ENCODE measurements at places on chromosomes 2 and 18. TPM values are rescaled to one million over a fixed set of nuclear protein-coding genes. Genes with fewer than 3 reads are reported as not detected.

Gene VAPA
- polyA plus RNA-seq = 260 TPM

DNA sequence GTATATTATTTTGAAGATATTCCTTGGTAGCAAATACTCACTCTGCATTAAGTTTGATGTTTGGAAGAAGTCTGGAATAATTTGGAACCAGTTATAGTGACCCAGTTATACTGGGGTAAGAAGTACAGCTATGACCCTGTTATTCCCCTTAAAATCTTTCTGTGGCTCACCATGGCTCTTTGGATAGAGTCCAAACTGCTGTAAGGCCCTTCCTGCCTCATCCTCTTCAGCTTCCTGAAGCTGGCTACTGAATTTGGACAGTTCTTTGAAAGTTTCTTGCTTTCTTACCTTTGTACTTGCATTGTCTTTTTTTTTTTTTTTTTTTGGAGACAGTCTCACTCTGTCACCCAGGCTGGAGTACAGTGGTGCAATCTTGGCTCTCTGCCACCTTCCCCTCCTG lies 85.6 kb downstream of the ABI2 start:
- DNase-seq = peak; percentile 49

DNA sequence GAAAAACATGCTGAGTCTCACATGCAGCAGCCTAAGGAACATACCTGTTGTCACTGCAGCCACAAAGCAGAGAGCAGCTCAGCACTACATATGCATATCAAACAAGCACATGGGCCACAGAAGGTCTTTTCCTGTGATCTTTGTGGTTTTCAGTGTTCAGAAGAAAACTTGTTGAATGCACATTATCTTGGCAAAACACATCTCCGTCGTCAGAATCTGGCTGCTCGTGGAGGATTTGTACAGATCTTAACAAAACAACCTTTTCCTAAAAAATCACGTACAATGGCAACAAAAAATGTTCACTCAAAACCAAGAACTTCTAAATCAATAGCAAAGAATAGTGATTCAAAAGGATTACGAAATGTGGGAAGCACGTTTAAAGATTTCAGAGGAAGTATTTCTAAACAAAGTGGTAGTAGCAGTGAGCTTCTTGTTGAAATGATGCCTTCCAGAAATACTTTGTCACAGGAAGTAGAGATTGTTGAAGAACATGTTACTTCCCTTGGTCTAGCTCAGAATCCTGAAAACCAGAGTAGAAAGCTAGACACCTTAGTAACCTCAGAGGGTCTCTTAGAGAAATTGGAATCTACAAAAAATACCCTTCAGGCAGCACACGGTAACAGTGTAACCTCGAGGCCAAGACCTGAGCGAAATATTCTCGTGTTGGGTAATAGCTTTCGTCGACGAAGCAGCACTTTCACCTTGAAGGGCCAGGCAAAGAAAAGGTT lies 34.1 kb downstream of the ZNF407 start:
- DNase-seq = no peak

DNA sequence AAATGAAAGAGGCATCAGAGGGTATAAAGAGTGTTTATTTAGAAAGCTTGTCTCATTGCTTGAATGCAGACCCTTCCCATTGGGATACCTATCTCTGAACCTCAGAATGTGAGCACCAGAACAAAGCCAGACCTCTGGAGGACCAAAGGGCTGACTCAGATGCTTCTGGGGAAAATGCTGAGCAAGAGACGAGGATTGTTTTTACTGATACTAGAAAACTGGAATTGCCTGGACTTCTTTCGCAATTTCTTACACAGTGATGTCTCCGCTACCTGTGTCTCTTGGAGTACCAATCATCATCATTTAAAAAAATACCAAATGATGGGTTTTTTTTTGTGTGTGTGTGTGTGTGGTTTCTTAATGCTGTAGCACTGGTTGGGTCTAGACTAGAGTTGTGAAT lies 55.6 kb upstream of the CCDC85A start:
- no peak for DNase-seq

Gene TTC39C
- polyA plus RNA-seq = 3.0 TPM

DNA sequence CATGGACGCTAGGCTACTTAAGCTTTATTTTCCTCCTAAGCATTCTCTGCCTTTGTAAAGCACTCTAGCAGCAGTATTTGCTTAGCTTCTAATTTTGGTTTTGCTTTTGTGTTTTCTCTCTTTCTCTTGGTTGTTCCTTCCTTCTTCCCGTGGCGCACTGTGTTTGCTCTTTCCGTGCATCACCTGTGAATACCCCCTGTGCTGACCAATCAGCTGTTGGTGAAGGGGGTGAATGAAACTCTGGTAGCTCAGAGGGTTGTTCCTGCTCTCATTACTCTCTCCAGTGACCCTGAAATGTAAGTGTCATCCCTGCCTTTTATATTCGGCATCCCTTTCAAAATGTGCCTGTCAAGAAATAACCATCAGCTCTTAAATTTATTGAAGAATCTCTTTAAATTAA lies 45.5 kb upstream of the TNFRSF11A start:
- no peak for DNase-seq

- no peak for DNase-seq
Measured at GRCh38 chr2:128500138-128500800, 181.6 kb upstream of the HS6ST1 start.

Gene ARHGAP25
- 7.8 TPM for polyA plus RNA-seq

- DNase-seq = no peak
Measured at GRCh38 chr2:48874282-48874681, 118.8 kb upstream of the LHCGR start.

Gene LYG2
- polyA plus RNA-seq = not detected

- DNase-seq = peak; percentile 73
Measured at GRCh38 chr2:172461591-172462372, 34.4 kb downstream of the ITGA6 start.

Gene RND3
- 4.2 TPM for polyA plus RNA-seq

DNA sequence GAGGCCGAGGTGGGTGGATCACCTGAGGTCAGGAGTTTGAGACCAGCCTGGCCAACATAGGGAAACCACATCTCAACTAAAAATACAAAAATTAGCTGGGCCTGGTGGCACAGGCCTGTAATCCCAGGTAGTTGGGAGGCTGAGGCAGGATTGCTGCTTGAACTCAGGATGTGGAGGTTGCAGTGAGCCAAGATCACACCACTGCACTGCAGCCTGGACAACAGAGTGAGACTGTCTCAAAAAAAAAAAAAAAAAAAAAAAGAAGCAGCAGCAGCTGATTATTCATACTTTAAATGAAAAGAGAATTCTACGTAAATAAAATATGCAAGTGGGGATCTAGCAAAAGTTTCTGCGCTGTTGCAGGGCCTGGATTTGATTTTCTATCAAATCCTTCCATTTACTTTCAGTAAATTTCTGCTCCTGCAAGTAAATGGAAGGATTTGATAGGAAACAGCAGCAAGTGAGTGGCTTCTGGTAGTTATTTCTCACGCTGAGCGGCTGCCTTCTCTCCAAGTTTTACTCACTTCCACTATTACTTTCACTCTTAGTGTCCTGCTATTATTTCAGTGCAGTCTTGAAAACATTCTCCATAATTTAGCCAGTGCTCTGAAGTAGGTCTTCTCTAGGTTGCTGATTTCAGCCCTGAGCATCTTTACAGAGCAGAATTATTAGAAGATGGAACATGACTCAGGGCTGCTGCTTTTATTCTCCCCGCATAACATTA lies 68.4 kb downstream of the SLC16A14 start:
- DNase-seq = no peak

Gene PSMA8
- not detected for polyA plus RNA-seq

- no peak for DNase-seq
Measured at GRCh38 chr2:28994679-28995078, 13.6 kb downstream of the TOGARAM2 start.

GRCh38 chr18:74241426-74241825 lies 50.3 kb downstream of the CYB5A start:
- DNase-seq = no peak

DNA sequence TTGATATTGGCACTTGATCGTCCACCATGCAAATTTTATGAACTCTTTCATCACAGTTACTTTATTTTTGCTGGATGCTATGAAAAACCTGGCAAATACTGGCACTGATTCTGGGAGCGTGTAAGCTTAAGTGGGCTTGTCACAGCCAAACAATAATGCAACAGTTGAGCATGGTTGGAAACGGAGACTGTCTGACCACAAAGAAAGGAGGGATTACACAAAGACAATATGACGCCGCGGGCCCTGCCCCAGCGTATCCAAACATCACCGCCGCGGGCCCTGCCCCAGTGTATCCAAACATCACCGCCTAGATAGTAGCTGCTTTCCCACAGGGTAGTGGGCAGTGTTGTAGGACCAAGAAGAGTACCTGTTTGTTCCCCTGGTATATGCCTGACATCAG lies 135.9 kb downstream of the PRPF40A start:
- DNase-seq = no peak

GRCh38 chr18:23021623-23022022 lies 88.5 kb downstream of the RBBP8 start:
- DNase-seq = no peak

DNA sequence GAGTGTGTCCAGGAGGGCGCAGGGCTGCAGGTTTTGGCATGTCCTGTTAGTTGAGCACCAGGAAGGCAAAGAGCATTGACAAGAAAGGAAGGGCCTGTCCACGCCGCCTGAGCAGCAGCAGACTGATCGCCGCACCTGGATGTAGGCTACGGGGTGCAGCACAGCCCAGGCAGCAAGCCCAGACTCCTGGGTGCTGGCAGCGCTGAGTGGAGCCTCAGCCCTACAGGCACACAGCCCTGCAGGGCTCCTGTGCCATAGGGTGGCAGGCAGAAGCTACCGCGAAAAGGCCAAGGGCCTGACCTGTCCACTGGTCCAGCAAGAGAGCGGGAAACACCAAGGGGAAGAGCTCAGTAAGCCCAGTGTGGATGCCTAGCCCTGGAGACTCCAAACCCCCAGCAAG lies 198.0 kb downstream of the HDAC4 start:
- DNase-seq = no peak

GRCh38 chr2:31090188-31090587 lies 48.1 kb downstream of the GALNT14 start:
- no peak for DNase-seq

DNA sequence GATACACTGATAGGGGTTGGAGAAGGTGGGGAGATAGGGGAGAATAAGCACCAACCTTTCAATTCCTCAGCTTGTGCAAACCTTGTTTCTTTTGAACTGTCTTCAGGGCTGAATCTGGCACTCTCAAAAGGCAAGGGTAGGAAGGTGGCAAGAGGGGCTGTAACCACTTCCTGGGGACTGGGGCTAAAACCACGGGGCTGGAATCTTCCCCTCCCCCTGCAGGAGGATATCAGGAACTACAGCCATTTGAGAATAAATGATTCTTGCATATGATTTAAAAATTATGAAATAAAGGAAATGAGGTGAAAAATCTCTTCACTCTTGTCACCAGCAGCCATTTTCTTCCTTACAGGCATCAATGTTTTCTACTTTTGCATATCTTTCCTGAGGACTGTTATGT lies 50.8 kb downstream of the ATOH8 start:
- peak; percentile 43 for DNase-seq

Gene OR6B2
- polyA plus RNA-seq = not detected

GRCh38 chr2:179313057-179313456 lies 48.4 kb upstream of the SESTD1 start:
- no peak for DNase-seq
